ENCODE measurements at places on chromosomes 12 and 14.

DNA sequence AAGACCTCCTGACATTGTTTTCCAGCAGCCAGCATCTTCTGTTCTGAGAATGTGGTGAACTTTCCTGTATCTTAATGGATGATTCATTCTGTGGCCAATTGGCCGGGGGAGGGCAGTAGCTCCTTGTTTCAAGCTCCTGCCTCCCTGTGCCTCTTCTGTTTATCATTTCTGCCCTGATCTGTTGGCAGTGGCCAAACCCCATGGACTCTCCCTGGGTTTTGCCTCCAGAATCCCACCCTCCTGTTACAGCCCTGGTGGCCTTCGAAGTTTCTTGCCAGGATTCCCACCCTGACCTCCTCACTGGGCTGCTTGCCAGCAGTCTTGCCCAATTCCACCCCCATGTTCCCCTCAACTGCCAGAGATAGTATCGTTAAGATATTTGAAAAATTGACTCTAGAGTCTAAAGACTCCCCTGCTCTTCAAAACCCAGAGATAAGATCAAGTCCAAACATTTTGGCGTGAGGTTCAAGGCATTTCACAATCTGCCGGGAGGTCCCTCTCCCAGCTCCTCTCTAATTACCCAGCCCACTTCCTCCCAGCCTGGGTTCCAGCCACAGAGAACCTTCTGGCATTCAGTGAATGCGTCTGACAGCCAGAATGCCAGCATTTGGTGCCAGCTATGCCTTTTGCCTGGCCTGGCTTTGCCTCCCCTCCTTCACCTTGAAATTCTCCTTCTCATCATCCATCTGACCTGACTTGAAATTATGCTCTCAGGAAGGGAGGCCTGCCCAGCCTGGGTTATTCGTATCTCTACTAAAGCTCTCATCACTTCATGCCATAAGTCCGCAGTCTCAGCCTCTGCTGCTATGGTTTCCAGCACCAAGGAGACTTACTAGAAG lies 37.7 kb upstream of the TXNRD1 start:
- peak; percentile 8 for DNase-seq

DNA sequence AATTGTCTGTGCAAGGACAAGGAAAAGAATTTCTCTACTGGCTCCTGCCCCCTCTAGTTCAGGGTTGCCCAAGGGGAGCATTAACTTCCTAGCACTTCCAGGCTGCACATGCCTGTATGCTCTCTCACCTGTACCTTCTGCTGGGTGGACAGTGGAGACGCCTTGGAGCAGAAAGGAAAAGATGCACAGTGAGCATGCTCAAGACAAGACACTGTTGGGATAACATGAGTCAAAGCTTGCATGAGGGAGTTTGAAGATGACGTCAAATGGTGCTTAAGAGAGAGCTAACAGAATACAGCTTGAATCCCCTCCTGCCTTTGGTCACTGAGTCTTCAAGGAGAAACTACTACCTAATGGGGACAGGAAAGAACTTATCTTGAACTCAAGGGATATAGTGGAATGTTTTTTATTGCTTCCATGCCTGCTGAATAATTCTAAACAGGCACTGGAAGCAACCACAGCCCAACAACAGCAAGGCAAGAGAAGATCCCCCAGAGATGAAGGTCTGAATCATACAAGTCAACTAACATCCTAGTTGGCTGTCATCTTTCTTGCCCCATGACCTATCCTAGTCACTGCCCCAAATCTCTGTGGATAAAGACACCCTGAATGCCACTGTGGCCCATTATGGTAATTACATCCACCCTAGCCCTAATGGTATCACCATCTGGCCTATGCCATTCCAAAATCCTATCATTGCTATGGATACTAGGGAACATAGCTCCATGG lies 23.5 kb downstream of the RPS6KA5 start:
- DNase-seq = no peak

GRCh38 chr12:55717011-55718007 lies 1.5 kb downstream of the BLOC1S1 start:
- DNase-seq = peak; percentile 33

- peak; percentile 34 for DNase-seq
Observed at GRCh38 chr12:121801595-121802484, 2.0 kb upstream of the SETD1B start.

DNA sequence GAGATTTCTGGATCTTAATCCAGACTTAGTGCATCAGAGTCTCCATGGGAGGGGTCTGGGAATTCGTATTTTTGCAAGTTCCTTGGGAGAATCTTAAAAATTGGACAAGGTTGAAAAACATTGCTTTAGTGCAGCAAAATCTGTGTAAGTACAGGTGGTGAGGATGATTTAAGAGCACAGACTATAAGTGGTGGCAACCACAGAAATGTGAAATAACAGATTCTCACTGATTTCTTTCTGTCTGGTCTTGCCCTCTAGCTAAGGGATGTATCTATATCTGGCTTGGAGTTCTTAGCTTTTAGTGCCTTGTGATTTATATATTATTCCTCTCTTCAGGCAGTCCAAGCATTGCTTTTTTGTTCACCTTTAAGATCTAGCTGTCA lies 116.2 kb downstream of the DIP2B start:
- no peak for DNase-seq

GRCh38 chr12:72135021-72135301 lies 137.2 kb upstream of the TRHDE start:
- DNase-seq = no peak

DNA sequence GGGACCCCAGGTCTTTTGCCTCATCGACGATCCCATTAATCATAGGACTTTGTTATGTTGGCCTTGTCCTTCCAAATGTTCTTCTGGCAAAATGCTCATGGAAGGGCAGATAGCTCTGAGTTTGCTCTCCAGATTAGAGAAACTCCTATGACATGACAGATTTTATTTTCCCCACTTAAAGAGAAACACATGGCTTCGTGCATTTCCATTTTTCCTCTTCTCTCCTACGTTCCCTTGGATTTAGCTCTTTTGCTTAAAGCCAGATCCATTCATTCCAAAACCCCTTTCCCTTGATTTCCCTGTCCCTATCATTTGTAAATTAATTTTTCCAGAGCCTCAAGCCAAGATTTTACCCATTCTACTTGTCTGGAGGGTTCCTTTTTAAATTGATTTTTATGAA lies 2.9 kb downstream of the PRIMA1 start:
- no peak for DNase-seq

Measured in activated naive CD8-positive, alpha-beta T cell treated with anti-CD3 and anti-CD28 coated beads, Interleukin-2, amount 50 U/mL, for 24 hours (primary cell).